T-helper 2 cell (primary cell): ENCODE measurements at places on chromosomes 6 and 20.
A peak's percentile ranks its signal among the peaks of the same experiment; 100 is the strongest.

DNA sequence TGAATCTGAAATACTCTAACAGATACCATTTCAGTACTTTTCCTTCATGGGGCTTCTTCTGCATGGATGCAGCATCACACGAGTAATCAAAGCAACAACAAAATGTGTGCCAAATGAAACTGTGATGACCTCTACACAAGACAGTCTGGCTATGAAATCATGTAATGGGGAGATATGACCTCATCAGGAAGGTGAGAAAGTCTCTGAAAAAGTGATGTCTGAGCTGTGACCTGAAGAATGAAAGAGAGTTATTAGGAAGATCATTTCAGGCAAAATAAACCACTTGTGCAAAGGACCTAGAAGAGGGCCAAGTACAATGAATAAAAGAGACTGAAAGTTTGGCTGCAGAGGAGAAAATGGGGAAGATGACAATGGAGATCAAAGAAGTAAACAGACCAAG, 182.8 kb downstream of the PTPRK start:
- DNase-seq, result no peak

DNA sequence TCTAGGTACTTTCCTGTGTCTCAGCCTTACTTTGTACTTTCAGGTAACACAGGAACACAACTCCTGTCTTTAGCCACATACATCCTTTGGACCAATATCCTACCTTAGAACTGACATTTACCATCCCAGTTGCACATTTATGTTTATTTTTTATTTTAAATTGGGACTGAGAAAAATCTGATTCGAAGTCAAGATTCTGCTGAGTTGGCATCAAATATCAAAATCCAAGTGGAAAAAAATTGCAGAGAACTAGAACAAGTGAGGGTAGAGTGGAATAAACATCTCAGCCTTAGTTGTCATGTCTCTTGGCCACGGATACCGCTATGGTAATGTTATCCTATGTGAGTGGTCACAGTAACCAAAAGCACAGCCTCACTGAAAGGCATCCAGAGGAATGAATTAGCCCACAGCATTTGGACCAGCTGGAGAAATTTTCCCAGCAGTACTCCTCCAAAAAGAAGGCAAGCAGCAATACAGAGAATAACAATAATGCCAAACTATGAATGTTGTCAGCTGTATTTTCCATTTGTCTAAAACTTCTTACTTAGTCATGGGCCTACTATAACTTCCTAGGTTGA, 17.6 kb upstream of the EYA4 start:
- DNase-seq, result no peak

DNA sequence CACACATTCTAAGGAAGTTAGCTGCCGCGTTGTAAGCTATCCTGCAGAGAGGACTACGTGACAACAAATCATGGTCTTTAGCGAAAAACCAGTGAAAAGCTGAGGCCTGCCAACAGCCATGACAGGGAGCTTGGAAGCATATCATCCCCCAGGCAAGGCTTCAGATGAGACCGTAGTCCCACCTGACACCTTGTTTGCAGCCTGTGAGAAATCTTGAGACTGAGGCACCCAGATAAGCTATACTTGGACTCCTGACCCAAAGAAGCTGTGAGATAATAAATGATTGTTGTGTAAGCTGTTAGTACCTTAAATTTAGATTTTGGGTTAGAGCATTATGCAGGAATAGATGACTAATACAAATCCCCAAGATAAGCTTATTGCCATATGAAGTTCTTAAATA, 45.4 kb upstream of the SENP6 start:
- no peak for DNase-seq

- no peak for DNase-seq
Observed at GRCh38 chr20:46119028-46119546, 973 bp downstream of the CD40 start.

GRCh38 chr6:53301801-53302537, 46.8 kb downstream of the ELOVL5 start:
- DNase-seq, result no peak

- DNase-seq, result no peak
Observed at GRCh38 chr20:59584278-59584925, 19.9 kb upstream of the PHACTR3 start.

DNA sequence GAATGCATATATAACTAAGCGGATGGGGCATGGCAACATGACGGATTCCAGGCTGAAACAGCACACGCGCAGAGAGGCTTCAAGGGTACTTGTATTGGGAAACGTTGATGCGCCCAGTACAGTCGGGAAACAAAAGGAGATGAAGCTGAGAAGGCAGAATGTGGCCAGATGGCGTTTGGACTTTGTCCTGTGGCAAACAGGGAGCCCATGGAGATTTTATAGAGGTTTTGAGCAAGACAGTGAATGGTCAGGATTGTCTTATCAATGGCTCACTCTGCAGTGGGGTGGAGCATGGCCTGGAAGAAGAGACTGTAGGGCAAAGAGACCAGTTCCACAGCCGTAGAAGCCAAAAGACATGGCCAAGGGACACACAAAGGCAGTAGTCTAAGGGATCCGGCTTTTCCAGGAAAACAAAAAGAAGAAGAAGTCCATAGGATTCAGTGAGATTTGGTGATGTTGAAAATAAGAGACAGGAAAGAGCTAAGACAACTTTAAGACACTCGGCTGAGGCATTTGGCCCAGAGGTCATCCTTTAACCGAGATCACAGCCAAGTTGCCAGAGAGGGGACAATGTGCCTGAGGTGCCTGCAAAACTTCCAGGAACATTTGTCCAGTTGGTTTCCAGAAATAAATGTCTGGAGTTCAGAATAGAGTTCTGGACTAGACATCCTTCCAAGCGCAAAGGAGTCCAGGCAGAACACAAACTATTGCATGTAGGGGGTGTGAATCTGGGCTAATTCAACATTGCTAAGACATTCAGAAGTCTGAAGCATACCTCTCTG, 123.0 kb upstream of the RREB1 start:
- DNase-seq, result no peak

GRCh38 chr6:136846046-136846445, 23.7 kb downstream of the PEX7 start:
- no peak for DNase-seq

GRCh38 chr6:105991561-105992314, 94.4 kb upstream of the PRDM1 start:
- no peak for DNase-seq

- DNase-seq, result no peak
Observed at GRCh38 chr6:24927277-24927955, 8.3 kb downstream of the RIPOR2 start.

- DNase-seq, result no peak
Observed at GRCh38 chr6:106206905-106207304, 118.7 kb downstream of the ATG5 start.

- no peak for DNase-seq
Observed at GRCh38 chr6:22457996-22458395, 111.4 kb upstream of the HDGFL1 start.

GRCh38 chr20:63831993-63832686, 1.1 kb upstream of the ZBTB46 start:
- DNase-seq, result no peak

- DNase-seq, result no peak
Observed at GRCh38 chr20:58585753-58586540, 65.1 kb upstream of the STX16 start.

DNA sequence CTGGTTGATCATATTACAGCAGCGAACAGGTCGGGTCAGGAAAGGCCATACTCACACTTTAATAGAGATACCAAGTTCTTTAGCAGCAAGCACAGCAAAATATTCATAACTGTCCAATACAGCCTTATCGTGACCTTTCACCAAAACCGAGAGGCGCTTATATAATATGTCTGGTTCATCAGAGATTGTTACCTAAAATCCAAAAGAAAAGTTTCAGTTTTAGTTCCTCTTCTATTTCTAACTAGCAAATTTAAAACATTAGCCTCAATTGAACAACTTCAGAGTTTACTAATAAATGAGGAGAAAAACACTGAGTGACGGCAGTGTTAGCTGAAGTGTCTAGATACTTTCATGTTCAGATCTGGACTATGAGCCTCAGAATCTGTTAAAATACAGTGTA, 5.9 kb downstream of the MRPS10 start:
- no peak for DNase-seq

GRCh38 chr20:62274332-62274950, 28.4 kb upstream of the ADRM1 start:
- DNase-seq, result no peak

DNA sequence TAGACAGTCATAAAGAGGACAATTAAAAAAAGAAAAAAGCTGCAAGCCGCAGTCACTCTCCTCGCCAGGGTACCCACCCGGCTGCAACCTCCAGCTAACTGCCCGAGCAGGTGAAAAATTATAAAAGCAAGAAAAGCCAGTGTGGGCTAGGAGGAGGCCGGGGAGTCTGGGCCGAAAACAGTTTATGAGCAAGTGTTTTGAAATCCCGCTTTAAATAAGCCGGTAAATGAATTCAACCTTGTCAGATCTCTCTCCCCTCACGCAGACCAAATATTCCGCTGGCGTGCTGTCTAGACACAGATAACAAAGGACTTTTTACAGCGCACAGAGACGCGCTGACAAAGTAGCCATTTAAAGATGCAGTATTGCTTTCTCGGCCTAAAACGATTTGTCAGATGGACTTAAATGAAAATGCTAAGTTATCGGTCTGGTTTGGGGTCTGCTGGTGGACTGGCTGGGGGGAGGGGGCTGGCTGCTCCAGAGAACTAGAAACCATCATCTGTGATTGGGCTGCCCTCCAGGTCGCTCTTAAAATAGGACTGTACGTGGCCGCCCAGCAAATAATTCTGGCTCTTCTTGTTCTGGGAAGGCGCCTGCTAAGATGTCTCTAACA, 24.6 kb downstream of the PMEPA1 start:
- no peak for DNase-seq

GRCh38 chr6:102114402-102114801, 720.9 kb downstream of the GRIK2 start:
- no peak for DNase-seq

- no peak for DNase-seq
Observed at GRCh38 chr20:14264869-14265268, 72.5 kb downstream of the FLRT3 start.

DNA sequence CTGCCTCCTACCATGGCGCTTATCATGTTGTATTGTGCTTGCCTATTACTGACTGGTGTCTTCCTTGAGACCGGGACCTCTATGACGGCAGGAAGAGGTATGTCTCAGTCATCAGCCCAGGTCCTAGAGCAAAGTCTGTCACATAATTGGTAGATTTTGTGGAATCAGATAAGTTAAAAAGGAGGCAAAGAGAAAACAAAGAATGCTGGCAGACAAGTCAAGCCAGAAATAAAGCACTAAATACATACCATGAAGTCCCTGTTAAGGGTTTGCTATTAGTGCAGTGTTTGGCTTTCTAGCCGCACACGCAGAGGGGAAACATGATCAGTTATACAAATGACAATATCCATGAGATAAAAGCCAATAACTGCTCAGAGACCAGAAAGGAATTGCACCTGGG, 6.0 kb downstream of the TOMM34 start:
- no peak for DNase-seq

DNA sequence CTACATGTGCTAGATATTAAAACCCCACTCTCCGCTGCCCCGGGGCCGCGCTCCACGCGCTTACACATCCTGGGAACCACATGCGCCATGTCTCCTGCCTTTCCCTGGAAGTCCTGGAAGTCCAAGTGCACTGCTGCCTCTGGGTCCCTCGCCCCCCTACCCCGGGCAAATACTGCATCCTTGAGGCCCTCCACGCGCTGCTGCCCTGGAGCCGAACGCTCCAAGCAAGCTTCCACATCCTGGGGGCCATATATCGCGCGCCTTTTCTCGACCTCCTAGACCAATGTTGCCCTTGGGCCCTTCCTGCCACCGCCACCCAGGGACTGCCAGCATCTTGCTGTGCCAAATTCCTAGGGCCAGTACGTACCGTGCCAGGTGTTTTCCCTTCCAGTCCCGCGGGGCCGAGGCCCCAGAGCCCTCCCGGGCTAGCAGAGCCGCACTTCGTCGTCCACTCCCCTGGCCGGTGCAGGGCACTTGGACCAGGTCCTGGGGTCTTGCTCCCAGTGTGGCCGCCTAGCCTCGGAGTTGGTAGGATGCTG, 779 bp upstream of the KCNG1 start:
- no peak for DNase-seq

GRCh38 chr6:150598858-150599198, 857 bp upstream of the PLEKHG1 start:
- no peak for DNase-seq

DNA sequence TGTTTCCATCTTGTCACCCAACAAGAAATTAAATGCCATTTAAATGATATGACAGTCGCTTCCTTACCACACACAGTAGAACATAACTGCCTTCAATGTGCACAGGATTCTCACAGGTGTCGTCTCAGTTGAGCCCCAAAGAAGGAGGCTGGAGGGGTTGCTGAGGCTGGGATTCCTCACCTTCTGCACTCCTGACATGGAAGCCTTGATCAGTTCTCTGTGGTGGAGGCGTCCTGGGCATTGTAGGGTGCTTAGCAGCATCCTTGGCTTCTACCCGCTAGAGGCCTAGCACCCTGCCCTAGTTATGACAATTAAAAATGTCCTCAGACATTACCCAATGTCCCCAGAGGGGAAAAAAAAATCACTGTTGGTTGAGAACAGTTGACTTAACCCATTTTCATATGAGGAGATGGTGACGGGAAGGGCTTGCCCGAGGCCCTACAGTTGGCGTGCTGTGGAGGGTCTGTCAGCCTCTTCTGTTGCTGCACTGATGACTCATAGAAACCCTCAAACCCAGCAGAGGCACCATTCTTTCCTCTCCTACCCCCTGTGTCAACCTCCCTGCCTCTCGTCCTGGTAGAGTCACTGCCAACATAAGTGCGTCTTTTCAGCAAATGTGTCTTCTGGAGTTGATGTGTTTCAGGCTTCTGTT, 19.3 kb upstream of the ZNF831 start:
- no peak for DNase-seq

GRCh38 chr6:7617801-7618764, 28.1 kb downstream of the SNRNP48 start:
- DNase-seq, result no peak

DNA sequence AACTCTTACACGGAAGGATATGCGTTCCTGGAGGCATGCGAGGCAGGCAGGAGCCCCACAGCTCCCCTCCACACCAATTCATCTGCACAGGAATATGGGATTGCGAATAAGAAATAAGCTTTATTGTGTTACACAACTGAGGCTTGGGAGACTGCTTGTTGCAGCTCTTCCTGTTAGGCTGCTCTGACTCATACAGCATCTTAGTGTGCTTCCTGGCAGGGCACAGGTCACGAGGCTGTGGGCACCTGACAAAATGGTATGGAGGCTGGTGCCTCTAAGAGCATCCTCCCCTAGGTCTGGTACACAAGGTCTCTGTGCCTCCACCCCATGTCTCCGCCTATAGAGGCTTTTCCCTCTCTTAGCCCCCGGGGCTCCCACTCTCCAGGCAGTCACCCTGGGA, 6.8 kb downstream of the SLC22A3 start:
- DNase-seq, result peak; percentile 77

DNA sequence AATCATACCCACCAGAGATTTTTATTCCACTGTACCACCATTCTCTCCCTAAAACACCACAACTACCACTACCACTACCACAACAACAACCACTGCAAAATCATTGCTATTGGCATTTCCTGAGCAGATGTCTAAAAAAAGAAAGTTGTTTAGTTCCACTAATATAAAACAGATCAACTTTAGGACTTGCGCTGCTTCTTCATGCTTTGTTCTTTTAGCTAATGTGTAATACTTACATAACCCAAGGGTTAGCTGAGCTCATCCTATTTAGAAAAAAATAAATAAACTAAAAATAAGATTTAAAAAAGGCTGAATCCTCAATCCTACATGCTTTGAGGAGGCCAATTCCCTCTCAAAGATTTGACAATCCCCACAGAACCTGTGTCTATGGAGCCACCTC, 11.4 kb downstream of the IYD start:
- DNase-seq, result no peak

GRCh38 chr20:60113771-60114170, 155.5 kb downstream of the CDH26 start:
- DNase-seq, result no peak
